Right cardiac atrium (tissue), 5 donors: ENCODE measurements at places on chromosomes 2 and 18.

- no peak for DNase-seq
These were observed 205.9 kb downstream of the IKZF2 start for GRCh38 chr2:212945526-212945925.

DNA sequence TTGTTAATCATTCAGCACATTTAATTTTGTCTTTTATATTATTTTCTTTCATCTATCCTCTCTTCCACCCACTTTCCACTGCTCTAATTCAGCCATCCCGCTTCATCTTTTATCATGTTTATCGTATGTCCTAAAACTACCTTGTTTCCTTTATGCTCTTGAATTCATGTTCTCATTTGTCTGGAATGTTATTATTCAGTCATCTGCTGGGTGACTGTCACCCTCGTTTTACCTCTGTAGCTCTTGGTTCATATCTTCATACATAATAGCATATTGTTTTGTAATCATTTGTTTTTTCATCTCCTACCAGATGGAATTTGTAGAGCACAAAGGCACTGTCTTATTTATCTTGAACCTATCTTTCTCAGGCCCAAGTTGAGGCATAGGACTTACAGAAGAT lies 37.0 kb downstream of the SMCHD1 start:
- no peak for DNase-seq

DNA sequence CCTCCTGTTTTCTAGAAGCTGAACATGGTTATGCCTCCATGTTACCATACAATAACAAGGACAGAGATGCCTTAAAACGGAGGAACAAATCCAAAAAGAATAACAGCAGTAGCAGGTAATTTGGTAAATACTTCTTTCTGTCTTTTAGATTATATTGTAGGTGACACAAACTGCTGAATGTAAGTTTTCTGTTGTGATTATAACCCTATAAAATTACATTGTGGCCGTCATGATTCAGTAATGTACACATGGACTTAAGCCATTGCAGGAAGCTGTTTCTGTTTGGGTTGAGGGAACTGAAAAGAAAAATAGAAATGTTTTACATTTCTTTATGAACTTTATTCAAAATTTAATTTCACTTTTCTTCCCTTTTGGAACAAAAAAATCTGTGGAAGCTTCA lies 1.2 kb downstream of the MXD1 start:
- DNase-seq = no peak

DNA sequence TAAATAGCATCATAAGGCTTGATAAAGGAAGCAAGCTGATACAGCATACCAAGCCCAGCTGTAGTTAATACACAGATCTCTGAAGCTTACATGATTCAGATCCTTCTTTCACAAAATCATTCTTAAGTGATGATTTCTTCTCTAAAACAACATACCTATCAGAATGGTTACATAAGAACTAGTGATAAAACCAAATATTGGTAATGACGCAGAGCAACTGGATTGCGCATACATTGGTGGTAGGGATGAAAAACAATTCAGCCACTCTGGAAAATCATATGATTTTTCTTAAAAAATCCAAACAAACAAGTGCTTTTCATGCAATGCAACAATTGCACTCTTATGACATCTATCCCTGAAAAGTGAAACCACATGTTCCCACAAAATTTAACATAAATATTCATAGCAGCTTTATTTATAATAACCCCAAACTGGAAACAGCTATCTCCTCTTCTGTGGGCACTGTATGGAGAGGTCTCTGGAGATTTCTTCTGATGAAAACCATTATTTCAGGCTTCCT lies 153.6 kb upstream of the DSEL start:
- DNase-seq = no peak

GRCh38 chr2:73979686-73980085 lies 5.0 kb upstream of the TET3 start:
- DNase-seq = no peak

DNA sequence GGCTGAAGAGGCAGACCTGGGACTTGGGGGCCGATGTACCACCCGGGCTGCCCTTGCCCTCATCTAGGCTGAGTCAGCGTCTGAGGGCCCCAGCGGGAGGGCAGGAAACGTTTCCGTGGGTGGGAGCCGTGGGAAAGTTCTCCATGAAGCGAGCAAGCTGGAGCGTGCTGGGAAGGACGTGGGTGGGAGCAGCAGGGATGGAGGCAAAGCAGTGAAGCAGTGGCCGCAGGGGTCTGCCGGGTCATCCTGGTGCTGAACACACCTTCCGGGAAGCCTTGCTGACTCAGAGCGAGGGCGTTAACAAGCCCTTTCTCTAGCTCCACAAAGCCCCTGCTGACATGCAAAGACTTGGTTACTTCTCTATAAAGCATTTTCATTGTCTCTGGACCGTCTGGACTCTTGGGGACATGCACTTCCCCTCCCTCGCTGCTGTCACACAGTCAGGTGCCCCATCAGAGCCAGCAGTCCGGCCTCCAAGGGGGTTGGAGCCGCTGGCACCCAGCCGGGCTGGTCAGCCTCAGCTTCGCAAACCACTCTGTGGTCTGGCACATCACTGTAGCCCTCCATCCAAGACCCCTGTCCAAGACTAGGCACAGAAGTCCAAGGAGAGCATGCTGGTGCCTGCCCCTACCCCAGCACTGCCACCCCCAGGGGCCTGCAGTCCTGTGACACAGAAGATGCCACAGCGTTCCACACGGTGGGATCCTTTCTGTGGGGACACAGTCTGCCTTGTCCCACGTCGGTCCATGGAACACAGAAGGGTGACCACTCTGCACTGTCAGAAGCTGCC lies 115.1 kb upstream of the GPC1 start:
- DNase-seq = peak; percentile 76

DNA sequence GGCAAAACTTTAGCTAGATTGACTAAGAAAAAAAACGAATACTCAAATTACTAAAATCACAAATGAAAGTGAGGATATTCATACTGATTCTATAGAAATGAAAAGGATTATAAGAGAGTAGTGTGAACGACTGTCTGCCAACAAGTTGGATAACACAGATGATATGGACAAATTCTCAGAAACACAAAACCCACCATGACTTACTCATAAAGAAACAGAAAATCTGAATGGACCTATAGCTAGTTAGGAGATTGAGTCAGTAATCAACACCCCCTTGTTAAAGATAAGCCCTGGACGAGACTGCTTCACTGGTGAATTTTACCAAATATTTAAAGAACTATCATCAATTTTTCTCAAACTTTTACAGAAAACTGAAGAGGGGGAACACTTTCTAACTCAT lies 108.8 kb upstream of the TMEM200C start:
- DNase-seq = no peak

DNA sequence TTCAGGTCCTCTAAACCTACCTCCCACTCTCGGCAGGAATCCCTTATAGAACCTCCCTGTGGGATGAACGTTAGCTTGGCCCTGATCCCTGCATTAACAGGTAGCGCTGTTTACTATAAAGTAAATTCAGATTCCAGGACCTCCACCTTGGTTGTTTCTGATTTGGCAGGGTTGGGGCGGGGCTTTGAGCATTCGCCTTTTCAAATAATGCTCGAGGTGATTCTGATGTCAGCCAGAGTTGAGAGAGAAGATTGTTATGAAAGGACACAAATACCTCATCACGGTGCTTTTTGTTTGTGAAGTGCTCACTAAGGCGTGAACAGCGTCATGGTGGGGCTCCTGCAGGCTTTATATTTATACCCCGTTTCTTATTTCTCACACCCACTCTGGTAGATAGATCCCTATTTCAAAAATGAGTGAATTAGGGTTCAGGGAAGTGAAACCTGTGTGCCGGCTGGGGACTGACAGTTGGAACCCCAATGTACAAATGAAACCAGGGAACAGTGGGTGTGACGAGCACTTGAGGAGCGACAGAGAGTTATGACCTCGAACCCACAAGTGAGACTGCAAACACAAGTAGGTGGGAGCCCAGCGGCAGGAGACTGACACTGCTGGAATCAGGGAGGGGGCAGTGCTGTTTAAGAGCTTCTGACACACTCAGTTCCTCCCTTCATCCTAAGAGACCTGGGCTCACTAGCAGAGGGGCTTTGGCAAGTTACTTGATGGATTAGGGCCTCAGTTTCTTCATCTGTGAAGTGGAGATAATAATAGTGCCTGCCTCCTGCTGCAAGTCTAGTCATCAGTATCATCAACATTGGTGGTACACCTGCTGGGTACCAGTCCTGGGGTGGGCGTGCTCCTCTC lies 14.2 kb upstream of the CXCR4 start:
- DNase-seq = no peak

- DNase-seq = no peak
These were observed 248.8 kb downstream of the EIPR1 start for GRCh38 chr2:3128786-3129185.
